ENCODE measurements at places on chromosomes 5 and 9.

GRCh38 chr5:172506921-172507320, 52.6 kb upstream of the SH3PXD2B start:
- no peak for DNase-seq

DNA sequence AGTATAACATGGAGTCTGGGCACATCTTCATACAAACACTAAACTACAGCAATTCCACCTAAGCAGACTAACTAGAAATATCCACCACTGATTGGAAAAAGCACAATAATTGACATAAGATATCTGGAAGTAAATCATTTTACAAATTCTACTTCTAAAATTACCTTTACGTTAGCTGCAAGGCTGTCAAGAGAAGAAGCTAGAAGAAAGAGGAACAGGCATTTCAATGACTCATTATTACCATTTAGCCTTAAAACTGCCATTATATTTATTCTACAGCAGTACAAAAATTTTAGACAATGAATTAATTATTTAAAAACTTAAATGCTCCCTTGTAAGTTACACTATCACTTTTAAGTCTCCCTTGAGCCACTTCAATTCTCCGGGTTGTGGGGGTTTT, 43.4 kb upstream of the PLPP6 start:
- DNase-seq = no peak

DNA sequence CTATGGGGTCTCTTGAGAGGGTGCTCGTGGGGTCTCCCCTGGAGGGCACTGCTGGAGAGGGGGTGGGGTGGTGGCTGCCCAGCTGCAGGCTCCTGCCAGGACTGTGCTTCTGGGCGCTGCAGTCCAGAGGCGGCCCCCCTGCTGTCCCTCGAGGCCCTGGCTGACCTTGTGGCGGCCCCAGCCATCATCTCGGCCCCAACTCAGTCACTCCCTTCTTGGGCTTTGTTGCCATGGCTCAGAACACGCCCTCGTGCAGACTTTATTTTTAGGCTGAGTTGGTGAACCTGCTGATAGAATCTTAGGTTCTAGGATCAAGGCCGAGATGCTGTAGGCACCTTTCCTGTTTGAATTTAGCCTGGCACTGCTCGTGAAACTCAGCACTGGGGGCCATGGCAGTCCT, 22.8 kb downstream of the FBXW5 start:
- DNase-seq = no peak

GRCh38 chr9:75051285-75051684, 23.2 kb upstream of the CARNMT1 start:
- no peak for DNase-seq

DNA sequence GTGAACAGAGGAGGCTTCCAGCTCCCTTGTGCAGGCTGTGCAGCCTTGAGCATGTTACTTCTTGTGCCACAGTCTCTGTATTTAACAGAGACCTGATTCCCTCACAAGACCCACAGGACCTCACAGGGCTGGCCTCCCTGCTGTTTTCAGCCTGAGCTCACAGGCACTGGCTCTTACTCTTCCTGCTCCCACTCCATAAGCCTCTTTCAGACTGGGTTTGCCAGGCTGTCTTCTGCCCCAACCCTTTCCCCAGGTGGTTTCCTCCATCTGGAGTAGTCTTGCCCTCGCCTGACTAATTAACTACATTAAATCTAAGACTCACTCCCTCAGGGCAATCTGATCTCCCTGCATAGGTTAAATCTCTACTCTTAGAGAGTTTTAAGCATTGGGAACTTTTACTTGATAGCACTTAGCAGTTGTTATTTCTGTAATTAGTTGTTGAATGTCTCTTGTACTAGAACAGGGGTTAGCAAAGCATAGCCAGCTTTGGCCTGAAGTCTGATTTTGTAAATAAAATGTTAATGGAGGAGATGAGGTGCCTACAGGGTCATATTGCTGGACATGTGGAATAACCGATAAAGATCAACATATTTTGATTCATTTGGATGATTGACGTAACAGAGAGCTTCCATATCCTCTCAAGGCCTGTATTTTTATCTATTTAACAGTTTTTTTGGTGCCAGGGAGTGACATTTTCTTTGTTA, 28.6 kb upstream of the SPATA31E1 start:
- DNase-seq = no peak

GRCh38 chr5:143673676-143674468, 138.1 kb upstream of the HMHB1 start:
- no peak for DNase-seq

GRCh38 chr5:138752951-138753793, at the start of gene CTNNA1:
Gene CTNNA1, plus strand, starts transcription at chr5:138753425. Its CDS starts 28,500 bp downstream, at chr5:138781925.
- DNase-seq = no peak

DNA sequence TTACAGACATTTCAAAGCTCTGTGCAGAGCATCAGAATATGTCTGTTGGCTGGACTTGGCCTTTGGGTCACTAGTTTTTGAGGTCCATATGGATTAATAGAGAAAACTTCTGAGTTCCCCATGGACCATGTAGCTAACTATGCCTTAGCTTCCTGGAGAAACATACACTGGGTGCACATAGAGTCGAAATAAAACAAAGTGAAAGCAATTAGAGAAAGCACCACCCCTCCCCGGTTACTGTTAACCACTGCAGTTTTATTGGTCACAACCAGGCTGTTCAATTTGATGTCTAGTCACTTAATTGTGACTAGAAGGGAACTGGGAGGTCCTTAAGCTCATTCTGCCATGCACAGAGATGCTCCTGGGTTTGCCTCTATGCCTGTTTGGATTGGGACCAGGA, 4.2 kb downstream of the FAM240B start:
- no peak for DNase-seq

GRCh38 chr9:98199388-98200033, 7.1 kb upstream of the CORO2A start:
- DNase-seq = no peak

DNA sequence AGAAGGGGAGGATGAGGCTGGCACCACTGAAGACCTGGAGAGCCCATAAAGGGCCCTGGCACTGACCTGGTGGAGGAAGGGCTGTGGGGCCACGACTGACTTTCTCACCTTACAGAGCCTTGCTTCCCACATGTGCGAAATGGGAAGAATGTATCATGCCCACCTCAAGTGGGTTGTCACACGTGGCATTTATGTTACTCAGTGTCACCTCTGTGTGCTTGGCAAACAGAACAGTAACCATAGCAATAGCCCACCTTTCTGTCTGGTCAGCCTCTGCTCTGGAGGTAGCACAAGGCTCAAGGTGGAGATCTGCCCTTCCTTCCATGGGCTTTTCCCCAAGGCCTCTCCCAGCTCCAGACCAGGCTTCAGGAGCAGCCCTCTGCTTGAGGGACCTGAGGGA, 16.7 kb downstream of the TCF7 start:
- no peak for DNase-seq

GRCh38 chr5:82022499-82022898, 50.7 kb downstream of the ATG10 start:
- DNase-seq = no peak

- no peak for DNase-seq
These were observed 709.8 kb downstream of the KCTD16 start for GRCh38 chr5:144880513-144880912.

GRCh38 chr5:72234265-72234700, 85.8 kb downstream of the MRPS27 start:
- no peak for DNase-seq

- DNase-seq = peak; percentile 74
These were observed 4.6 kb upstream of the DNAJC18 start for GRCh38 chr5:139443831-139444453.

GRCh38 chr5:143262393-143263174, 140.9 kb downstream of the NR3C1 start:
- DNase-seq = no peak

GRCh38 chr5:128199104-128199503, 115.5 kb downstream of the SLC12A2 start:
- no peak for DNase-seq

DNA sequence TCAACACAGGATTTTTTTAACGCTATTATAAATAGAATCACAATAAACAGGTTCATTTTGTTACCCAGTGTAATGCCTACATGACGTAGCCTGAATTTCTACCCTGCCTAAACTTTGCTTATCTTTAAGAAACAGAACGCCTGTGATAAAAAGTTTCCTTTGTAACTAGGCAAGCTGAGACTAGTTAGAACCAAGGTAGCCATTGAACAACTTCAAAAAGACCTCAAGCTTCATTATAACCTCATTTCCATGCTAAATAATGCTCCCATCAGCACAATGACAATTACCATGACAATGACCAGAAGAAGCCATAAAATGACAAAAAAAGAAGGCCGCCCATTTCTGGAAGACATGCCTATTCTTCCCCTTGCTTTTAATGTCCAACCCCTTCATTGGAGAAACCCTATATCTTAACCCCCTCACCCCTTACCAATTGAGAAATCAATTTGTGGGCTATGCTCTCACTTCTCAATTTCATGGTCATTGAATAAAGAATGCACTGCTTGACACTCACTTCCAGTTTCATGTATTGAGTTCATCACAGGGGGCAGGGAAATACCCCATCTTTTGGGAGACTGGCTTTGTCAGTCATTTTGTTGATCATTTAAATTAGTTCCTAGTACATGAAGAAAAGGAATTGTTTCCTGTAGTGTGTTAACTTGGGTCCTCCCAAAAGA, 276.8 kb downstream of the MCTP1 start:
- DNase-seq = no peak

DNA sequence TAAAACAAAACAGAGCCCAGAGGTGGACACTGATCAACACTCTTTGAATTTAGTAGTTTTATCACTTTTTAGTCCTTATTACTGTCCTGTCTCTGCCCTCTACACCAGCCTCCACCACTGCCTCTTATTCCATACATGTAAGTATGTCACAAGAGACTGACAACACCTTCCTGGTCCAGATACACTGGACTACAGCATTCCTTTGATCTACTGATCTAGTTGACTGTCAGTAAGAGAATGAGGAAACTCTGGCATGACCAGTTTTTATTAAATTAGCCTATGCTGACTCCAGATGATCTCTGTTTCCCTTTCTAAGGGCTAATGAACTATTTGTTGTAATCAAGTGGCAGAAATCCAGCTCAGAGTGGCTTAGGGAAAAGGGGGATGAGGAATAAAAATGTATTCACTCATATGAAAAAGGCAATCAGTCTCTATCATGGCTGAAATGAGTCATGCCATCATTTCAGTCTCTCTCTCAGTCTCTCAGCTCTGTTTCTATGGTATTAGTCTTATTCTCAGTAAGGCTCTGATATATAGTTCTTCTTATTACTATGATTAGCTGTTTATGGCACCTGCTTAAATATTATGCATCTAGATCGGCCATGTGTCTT, 5.5 kb downstream of the ARHGEF37 start:
- DNase-seq = no peak

DNA sequence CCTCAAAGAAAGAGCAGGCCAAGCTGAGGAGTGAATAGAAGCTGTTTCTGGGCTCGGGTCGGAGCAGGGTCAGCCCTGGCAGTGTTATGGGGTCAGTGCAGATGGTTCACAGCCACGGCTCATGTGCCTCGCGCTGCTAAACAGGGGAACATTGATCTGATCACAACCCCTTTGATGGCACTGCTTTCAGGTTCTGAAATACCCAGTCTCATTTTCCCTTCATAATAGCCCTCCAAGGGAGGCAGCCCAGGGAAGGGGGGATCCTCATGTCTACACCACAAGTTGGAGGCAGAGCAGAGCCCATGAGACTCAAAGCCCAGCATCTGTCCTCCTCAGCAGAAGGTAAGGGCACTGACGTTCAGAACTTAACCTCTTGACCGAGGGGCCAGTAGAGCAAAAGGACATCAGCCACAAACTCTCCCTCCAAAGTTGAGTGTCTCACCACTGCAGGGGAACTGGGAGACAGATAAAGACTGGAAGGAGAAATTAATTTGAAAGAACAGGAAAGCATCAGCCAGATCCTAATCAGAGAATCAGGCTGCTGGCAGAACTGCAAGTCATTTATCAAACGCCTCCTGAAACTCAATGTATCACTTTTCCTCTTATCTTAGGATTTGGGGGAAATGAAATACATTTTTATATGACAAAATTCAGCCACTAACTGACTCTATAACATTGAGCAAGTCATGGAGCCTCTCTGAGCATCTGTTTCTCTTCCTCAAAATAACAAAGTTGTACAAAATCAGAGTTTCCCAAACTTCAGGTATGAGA, 110.6 kb downstream of the SH3TC2 start:
- DNase-seq = no peak

DNA sequence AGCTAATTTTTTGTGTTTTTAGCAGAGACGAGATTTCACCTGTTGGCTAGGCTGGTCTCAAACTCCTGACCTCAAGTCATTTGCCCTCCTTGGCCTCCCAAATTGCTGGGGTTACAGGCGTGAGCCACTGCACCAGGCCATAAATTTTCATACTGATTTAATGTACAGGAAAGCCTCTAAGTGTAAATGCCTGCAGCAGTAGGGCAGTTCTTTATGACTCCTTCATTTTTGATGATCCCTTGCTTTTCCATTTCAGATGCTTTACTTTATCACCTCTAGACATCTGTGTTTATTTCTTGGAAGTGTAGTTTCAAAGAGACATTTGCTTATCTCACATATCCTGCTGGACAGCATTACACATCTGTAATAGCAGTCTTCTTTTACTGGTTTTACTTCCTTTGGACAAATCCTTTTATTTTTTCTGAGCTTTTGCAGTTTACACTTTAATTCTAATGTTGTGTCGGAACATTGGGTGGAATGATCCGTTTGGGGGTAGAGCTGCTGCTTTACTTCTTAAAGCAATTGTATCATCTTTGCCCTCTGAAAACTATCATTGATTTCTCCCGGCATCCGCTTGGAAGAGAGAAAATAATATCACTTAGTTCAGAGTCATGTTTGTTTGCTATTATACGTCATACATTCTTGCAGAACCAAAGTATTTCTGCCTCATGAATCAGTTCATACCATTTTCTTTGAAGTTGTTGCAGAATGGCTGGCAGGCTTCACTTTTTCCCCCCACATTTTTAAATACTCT, 36.0 kb downstream of the SCGB3A1 start:
- no peak for DNase-seq

DNA sequence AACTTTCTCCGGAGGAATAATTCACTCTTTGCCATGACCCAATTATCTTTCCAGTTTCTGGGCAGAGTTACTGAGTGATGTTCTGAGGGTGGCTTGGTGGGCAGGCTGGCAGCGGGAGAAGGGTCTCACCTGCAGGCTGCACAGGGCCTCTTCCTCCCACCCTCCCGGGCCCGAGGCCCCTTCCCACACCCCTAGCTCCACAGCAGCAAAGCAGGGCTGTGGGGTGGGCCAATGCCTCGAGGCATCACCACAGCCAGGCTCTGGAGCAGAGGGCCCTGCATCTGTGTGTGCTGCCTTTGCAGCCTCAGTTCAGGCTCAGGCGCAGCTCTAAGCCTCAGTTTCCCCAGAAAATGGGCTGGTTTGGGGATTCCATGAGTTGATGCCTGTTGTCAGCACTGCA, 120.2 kb upstream of the FOXD4L5 start:
- DNase-seq = no peak

GRCh38 chr9:80881940-80882339, 807.4 kb downstream of the TLE1 start:
- DNase-seq = no peak

DNA sequence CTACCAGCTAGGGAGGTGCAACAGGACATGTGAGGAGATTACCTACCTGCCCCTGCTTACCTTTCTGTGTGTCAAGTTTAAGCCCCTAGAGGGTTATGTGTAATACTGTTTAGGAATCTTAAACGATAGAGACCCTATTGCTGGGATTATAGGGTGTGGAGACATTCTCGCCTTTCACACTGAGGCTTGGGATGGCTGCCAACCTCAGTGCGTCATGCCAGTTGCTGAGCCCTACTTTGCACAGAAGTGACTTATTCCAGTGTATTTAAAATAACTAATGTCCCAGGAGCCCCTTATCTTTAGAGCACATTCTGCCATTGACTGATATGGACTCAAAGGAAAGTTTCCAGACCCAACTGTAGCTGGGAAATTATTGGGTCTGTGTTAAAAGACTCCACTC, 76.6 kb upstream of the XPA start:
- DNase-seq = no peak

Data from GM04503 (cell line).